NCI-H1694 treated with DMSO at 0.1 percent for 48 hours (cell line): ENCODE measurements at places on chromosomes 7 and 10.

GRCh38 chr7:18475488-18475887 is 20.1 kb upstream of the HDAC9 start:
- DNase-seq: no peak

DNA sequence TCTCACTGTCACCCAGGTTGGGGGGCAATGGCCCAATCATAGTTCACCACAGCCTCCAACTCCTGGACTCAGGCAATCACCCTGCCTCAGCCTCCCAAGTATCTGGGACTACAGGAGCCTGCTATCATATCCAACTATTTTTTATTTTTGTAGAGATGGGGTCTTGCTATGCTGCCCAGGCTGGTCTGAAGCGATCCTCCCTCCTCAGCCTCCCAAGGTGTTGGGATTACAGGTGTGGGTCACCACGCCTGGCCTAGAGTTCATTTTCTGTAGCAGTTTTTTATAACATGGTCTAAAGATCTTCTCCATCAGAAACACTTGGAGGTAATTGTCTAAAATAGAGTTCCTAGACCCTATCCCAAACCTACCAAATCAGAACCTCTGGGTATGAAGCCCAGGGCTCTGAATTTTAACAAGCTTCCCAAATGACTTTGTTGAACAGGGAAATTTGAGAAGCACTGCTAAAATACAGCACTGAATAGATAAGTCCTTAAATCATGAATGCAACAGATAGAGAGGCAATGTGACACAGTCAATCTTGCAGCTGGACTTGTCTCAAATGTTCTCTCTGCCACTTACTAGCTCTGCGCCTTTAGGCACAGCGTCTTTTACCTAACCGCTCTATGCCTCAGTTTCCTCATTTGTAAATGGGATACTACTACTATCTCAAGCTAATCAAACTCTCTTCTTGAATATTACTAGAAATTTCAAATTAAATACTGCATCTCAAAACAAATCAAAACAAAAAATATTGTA is 63.7 kb downstream of the CYTH3 start:
- DNase-seq: no peak

GRCh38 chr10:63421591-63421990 is 44.2 kb downstream of the JMJD1C start:
- no peak for DNase-seq

GRCh38 chr7:156994417-156994816 is 16.0 kb downstream of the MNX1 start:
- DNase-seq: no peak

DNA sequence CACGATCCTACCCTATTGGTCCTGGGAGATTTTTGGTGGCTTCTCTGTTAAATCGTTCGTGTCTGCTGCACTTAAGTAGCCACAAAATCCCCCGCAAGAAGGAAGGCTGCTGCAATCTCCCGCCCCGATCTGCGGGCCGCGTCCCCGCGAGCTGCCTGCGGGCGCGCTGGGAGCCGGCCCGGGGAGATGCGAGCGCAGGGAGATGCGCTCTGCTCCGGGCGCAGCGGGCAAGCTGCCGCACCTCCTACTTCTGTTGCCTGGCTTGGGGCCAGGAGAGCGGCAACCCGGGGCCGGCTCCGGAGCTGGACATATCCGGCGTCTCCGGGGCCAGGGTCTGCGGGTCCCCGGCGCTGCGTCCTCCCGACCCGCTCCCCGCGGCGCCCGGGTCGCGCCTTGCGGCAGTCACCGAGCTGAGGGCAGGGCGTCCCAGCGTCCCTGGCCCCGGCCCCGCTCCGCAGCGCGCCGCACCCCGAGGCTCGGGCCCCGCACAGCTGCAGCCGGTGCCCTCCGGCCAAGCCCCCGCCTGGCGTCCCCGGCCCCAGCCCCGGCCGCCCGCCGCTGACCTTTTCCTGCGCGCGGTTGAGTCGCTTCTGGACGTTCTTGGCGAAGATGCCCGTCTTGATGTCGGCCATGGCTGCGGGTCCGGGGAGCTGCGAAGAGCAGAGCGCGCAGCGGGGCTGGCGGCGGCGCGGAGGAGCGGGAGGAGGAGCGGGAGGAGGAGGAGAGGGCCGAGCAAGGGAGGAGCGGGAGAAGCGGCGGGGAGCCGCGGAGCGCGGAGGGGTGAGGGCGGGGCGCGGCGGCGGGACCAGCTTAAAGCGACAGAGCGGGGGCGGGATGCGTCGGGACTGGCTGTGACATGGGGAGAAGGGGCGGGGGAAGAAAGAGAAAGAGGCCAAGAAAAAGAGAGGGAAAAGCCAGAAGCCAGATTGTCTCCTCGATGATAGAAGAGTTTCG is at the start of gene AMPH:
Gene AMPH, minus strand, starts transcription at position 654 of the 954 bp plus-strand sequence. Its CDS starts 22 bp downstream, at position 632.
- DNase-seq: peak; percentile 8

DNA sequence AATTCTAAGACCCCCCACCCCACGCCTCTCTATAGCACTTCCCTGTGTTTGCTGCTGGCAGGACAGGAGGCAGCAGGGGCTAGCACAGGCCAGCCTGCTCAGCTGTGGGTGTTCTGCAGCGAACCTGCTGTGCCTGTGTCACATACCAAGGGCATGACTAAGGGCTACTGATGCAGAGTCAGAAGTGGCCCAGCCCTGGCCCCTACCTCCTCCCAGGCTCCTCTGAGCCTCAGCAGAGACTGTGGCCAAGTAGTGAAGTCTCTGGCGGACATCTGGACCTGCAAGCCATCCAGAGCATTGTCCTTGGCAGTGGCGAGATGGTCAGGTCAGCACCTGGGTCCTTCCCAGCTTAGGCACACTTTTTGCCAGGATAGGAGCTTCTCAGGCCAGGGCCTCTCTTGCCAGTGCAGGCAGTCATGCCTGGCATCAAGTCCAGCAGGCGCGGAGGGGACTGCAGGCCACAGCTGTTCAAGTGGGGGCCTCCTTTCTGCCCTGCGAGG is 116.3 kb upstream of the RET start:
- no peak for DNase-seq

- no peak for DNase-seq
Measured at GRCh38 chr7:26293569-26294308, 2.1 kb downstream of the SNX10 start.

GRCh38 chr7:158369290-158369689 is 218.3 kb downstream of the PTPRN2 start:
- no peak for DNase-seq

GRCh38 chr7:93938293-93938692 is 16.8 kb downstream of the GNG11 start:
- DNase-seq: no peak

DNA sequence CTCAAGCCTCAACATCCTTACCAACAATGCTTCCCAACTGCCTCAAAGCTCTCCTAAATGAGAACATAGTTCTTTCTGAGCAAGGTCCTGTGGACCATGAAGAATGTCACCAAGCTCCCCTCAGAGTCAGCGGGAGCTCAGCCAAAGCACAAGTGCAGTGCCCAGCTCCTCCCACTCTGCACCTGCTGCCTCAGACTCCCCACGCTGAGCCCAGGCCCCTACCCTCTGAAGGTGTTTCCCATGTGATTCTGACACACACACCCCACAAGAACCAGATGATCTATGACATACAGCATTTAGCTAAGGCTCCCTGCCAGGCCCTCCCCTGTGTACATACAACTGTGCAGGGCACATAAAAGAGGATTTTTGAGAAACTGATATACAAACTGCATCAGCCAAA is 19.2 kb downstream of the ERCC6 start:
- DNase-seq: no peak
